ENCODE measurements at places on chromosomes 12 and 14. TPM values are rescaled to one million over a fixed set of nuclear protein-coding genes. Genes with fewer than 3 reads are reported as not detected.

- DNase-seq, result no peak
- no peaks in the 10 kb centered on the region for H3K4me1 ChIP-seq
- no peak overlapping the region for H3K27ac ChIP-seq
- no peaks in the 10 kb centered on the region for H3K27me3 ChIP-seq
- H3K4me3 ChIP-seq, result no peak overlapping the region
Observed at GRCh38 chr12:111150921-111151840, 217.7 kb downstream of the PHETA1 start.

DNA sequence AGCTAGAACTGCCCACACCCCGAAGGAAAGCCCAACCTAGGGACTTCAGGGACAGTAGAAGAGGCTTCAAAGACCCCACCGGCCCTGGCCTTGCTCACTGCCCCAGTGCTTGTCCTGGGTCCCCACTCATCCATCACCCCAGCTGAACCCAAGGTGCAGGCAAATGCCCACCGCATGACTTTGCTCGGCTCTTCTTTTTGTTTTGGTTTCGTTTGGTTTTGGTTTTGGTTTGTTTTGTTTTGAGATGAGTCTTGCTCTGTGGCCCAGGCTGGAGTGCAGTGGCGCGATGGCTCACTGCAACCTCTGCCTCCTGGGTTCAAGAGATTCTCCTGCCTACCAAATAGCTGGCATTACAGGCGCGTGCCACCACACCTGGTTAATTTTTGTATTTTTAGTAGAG lies 9.0 kb downstream of the CCDC85C start:
- no peaks in the 10 kb centered on the region for H3K4me1 ChIP-seq
- peaks cover 3% of the 10 kb centered on the region for H3K27me3 ChIP-seq
- H3K27ac ChIP-seq, result no peak overlapping the region
- H3K4me3 ChIP-seq, result no peak overlapping the region

- no peak for DNase-seq
- no peak overlapping the region for H3K27ac ChIP-seq
- no peak overlapping the region for H3K4me3 ChIP-seq
- H3K4me1 ChIP-seq, result no peaks in the 10 kb centered on the region
Observed at GRCh38 chr14:87813686-87814085, 179.3 kb downstream of the GALC start.

- DNase-seq, result no peak
- H3K4me3 ChIP-seq, result no peak overlapping the region
- no peaks in the 10 kb centered on the region for H3K27me3 ChIP-seq
- H3K36me3 ChIP-seq, result no peaks in the 10 kb centered on the region
Observed at GRCh38 chr12:64039281-64039871, 182.7 kb downstream of the KICS2 start.

DNA sequence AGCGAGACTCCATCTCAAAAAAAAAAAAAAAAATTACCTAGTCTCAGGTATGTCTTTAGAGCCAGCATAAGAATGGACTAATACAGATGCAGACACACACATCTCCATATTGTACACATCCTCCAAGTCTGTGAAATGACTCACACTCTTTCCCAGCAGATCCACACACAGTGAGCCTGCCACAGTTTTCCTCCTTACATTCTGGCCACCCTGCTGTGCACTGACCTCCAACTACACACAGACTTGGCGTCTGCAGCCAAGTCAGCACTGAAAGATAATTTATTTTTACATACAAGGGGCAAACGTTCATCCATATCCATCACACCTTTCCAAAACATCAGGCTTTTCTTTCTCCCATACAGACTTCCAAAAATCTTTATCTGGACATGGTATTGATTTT lies 115.9 kb downstream of the SLC25A21 start:
- no peak for DNase-seq
- H3K27ac ChIP-seq, result no peak overlapping the region
- H3K27me3 ChIP-seq, result no peaks in the 10 kb centered on the region
- H3K36me3 ChIP-seq, result no peaks in the 10 kb centered on the region
- no peak overlapping the region for H3K4me3 ChIP-seq

GRCh38 chr12:116381744-116382685 lies 104.5 kb upstream of the MED13L start:
- peak overlapping the region; percentile 14 for H3K27ac ChIP-seq
- no peak overlapping the region for H3K4me3 ChIP-seq
- H3K27me3 ChIP-seq, result no peaks in the 10 kb centered on the region
- H3K36me3 ChIP-seq, result no peaks in the 10 kb centered on the region
- peaks cover 9% of the 10 kb centered on the region for H3K4me1 ChIP-seq

GRCh38 chr12:113473942-113474341 lies 2.3 kb upstream of the LHX5 start:
- no peaks in the 10 kb centered on the region for H3K36me3 ChIP-seq
- no peaks in the 10 kb centered on the region for H3K4me1 ChIP-seq
- H3K27ac ChIP-seq, result no peak overlapping the region
- peaks cover 92% of the 10 kb centered on the region for H3K27me3 ChIP-seq
- H3K4me3 ChIP-seq, result no peak overlapping the region

GRCh38 chr12:72511906-72512305 lies 239.7 kb downstream of the TRHDE start:
- H3K27me3 ChIP-seq, result no peaks in the 10 kb centered on the region
- no peak for DNase-seq
- H3K4me3 ChIP-seq, result no peak overlapping the region

- H3K4me3 ChIP-seq, result no peak overlapping the region
- no peak for DNase-seq
- no peak overlapping the region for H3K27ac ChIP-seq
- H3K36me3 ChIP-seq, result no peaks in the 10 kb centered on the region
Observed at GRCh38 chr12:65594409-65594808, 229.9 kb upstream of the HMGA2 start.

STYK1 gene
- total RNA-seq, result 0.33 TPM

SPTB gene
- 1.8 TPM for total RNA-seq

DNA sequence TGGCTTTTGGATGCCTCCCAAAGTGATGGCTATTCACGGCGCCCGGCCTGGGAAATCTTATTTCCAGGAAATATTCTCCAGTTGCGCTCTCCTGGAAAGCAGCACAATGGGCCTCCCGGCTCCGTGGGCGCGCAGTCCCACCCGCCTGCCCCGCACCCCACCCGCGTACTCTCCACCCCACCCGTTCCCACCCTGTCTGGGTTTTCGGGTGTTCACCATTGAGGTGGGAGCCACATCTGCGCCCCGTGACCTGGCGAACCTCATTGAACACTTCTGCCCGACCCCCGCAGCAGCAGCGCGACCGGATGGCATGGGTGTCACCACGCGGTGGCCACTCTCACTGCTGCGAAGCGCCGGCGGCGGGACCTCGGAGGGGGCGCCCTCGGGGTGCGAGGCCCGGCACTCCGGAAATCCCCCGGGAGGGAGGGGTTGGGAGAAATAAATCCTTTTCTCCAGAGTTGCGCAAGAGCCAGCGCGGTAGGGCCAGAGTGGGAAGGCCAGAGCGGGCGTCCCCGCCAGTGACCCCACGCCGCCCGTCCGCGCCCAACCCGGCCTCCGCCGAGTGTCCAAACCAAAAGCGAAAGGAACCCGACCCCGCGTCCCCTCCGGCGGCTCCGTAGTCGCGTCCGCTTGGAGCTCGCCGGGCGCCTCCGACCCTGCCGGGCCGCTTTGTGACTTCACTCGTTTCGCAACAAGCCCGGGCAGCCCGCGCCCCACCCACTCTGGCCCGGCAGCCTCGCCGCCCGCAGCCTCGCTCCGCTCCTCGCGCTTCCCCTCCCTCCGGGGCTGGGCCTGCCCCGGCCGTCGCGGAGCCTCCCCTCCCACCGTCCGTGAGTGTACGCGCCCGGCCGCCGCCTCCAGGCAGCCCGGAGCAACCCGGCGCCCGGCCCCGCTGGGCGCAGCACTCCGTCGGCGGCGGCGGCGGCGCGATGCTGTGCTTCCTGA lies at the start of gene DRAM1:
TSS of gene DRAM1 (plus strand) at position 720 of the 945 bp plus-strand sequence. CDS start at position 930, 210 bp downstream.
- H3K4me1 ChIP-seq, result peaks cover 4% of the 10 kb centered on the region
- no peaks in the 10 kb centered on the region for H3K36me3 ChIP-seq
- H3K4me3 ChIP-seq, result peak within 1 kb of the TSS; percentile 68

AJUBA gene
- total RNA-seq, result 14.4 TPM

ZDHHC22 gene
- not detected for total RNA-seq

POTEM gene
- not detected for total RNA-seq

DNA sequence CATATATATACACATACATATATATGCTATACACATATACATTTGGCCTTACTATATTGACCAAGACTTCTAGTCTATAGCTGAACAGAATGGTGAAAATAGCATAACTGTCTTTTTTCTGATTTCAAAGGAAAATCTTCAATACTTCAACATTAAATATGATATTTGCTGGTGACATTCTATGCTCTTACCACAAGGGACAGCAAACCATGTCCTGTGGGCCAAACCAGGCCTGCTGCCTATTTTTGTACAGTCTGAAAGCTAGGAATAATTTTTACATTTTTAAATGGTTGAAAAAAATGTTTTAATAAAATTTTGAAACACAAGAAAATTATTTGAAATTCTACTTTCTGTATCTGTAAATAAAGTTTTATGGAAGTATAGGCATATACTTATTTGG lies 63.6 kb downstream of the EML5 start:
- no peak overlapping the region for H3K4me3 ChIP-seq
- H3K27me3 ChIP-seq, result no peaks in the 10 kb centered on the region
- no peaks in the 10 kb centered on the region for H3K4me1 ChIP-seq
- H3K36me3 ChIP-seq, result no peaks in the 10 kb centered on the region
- no peak overlapping the region for H3K27ac ChIP-seq

TRMT61A gene
- total RNA-seq, result 5.8 TPM

DNA sequence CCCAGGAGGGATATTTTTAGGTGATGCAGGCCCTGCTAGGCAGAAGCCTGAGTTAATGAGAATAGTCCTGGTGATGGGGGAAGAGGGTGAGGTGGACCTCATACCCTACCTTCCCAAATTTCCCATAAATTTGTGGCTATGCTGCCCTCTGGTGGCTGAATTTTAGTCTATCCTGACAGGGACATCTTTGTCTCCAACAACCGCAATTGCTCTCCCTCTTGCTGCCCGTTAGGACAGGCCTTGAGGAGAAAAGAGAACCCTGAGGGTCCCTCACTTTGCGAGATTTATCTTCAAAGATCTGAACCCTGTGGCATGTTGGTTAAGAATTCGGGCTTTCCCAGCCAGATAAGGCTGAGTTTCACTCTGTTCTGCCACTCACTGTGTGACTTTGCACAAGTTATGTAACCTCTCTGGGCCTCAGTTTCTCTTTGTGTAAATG lies 9.8 kb upstream of the ZNF385A start:
- no peaks in the 10 kb centered on the region for H3K27me3 ChIP-seq
- peaks cover 27% of the 10 kb centered on the region for H3K36me3 ChIP-seq
- no peak for DNase-seq

MRPS35 gene
- 48.2 TPM for total RNA-seq

SERPINA3 gene
- 1.3 TPM for total RNA-seq

DNAJC22 gene
- total RNA-seq, result 0.09 TPM

DNA sequence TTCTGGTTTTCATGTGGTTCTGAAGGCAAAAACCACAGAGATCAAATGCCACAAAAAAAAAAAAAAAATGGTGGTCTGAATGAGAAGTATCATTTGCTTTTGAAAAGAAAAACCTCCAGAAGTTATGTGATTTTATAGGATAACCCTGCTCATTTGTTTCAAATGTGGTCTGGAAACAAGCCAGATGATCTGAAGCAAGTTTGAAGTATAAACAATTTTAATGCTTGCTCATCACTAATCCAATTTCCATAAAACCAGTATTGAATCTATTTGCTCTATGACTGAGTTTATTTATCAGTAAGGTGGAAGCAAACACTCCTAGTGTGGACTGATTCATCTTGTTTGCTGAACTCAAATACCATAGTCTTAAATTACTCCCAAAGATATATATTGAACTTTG lies 407.3 kb upstream of the FLRT2 start:
- no peaks in the 10 kb centered on the region for H3K27me3 ChIP-seq
- no peaks in the 10 kb centered on the region for H3K36me3 ChIP-seq
- no peaks in the 10 kb centered on the region for H3K4me1 ChIP-seq
- no peak for DNase-seq
- H3K4me3 ChIP-seq, result no peak overlapping the region
- no peak overlapping the region for H3K27ac ChIP-seq

- no peaks in the 10 kb centered on the region for H3K36me3 ChIP-seq
- no peak overlapping the region for H3K27ac ChIP-seq
- no peaks in the 10 kb centered on the region for H3K4me1 ChIP-seq
- H3K4me3 ChIP-seq, result no peak overlapping the region
- DNase-seq, result no peak
Observed at GRCh38 chr12:8665759-8666158, 3.1 kb upstream of the MFAP5 start.

GRCh38 chr14:74543771-74544438 lies 50.3 kb downstream of the ISCA2 start:
- no peaks in the 10 kb centered on the region for H3K4me1 ChIP-seq
- no peak overlapping the region for H3K4me3 ChIP-seq
- H3K27ac ChIP-seq, result no peak overlapping the region

DNA sequence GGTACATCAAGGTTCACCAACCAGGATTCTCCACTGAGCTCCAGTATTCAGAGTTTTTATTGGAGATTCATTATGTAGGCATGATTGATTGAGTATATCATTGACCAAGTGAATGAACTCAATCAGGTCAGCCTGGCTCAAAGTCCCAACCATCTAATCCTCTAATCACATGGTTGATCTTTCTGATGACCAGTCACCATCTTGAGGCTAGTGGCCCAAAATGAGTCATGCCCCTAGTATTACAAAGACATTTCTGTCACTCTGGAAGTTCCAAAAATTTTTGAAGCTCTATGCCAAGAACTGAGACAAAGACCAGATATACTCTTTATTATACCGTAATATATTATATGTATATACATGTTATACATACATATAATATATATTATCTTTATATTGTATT lies 75.9 kb upstream of the ATF7IP start:
- no peak for DNase-seq
- no peak overlapping the region for H3K4me3 ChIP-seq
- H3K27me3 ChIP-seq, result no peaks in the 10 kb centered on the region
- no peaks in the 10 kb centered on the region for H3K36me3 ChIP-seq

ZNF26 gene
- 9.7 TPM for total RNA-seq

SLCO1A2 gene
- 0.33 TPM for total RNA-seq

GRCh38 chr12:39081910-39082309 lies 176.5 kb upstream of the CPNE8 start:
- no peaks in the 10 kb centered on the region for H3K4me1 ChIP-seq
- no peak overlapping the region for H3K4me3 ChIP-seq
- no peaks in the 10 kb centered on the region for H3K27me3 ChIP-seq
- H3K27ac ChIP-seq, result no peak overlapping the region
- no peak for DNase-seq
- no peaks in the 10 kb centered on the region for H3K36me3 ChIP-seq

- no peaks in the 10 kb centered on the region for H3K4me1 ChIP-seq
- H3K36me3 ChIP-seq, result no peaks in the 10 kb centered on the region
- no peak overlapping the region for H3K27ac ChIP-seq
- H3K27me3 ChIP-seq, result no peaks in the 10 kb centered on the region
Observed at GRCh38 chr14:46279327-46279726, 372.3 kb downstream of the RPL10L start.

- no peak overlapping the region for H3K27ac ChIP-seq
- H3K4me1 ChIP-seq, result peaks cover 13% of the 10 kb centered on the region
Observed at GRCh38 chr12:57452937-57453509, 2.1 kb upstream of the INHBE start.

- no peak overlapping the region for H3K27ac ChIP-seq
- H3K36me3 ChIP-seq, result no peaks in the 10 kb centered on the region
Observed at GRCh38 chr12:23555180-23555824, 394.2 kb downstream of the SOX5 start.
